ENCODE measurements at places on chromosomes 1 and 21.

- H3K36me3 ChIP-seq, result no peaks in the 10 kb centered on the region
- no peak overlapping the region for H3K4me3 ChIP-seq
- H3K4me1 ChIP-seq, result peaks cover 11% of the 10 kb centered on the region
- no peak overlapping the region for H3K27ac ChIP-seq
- no peak for DNase-seq
- H3K27me3 ChIP-seq, result peaks cover 3% of the 10 kb centered on the region
Measured at GRCh38 chr1:223248770-223249140, 105.7 kb upstream of the TLR5 start.

DNA sequence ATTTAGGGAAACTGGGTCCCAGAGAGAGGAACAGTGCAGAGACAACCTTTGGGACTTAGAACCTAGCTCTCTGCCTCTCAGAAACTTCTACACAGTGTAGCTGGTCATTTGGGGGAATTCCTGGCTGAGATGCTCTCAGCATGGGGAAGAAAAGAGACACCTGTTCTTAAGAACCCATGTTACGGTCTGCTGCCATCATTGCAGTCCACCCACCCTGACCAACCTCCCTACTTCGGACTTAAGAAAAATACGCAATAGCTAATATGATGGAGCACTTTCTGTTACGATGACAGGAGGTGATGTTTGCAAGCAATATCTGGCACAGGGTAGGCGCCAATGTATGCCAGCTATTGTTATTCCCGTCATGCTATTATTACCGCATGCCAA is 177.9 kb downstream of the IGSF21 start:
- no peak overlapping the region for H3K4me3 ChIP-seq
- no peak for DNase-seq
- peaks cover 2% of the 10 kb centered on the region for H3K27me3 ChIP-seq

GRCh38 chr1:157490467-157491165 is 61.7 kb downstream of the FCRL5 start:
- no peaks in the 10 kb centered on the region for H3K4me1 ChIP-seq
- H3K27ac ChIP-seq, result no peak overlapping the region
- peaks cover 7% of the 10 kb centered on the region for H3K27me3 ChIP-seq
- H3K36me3 ChIP-seq, result no peaks in the 10 kb centered on the region
- DNase-seq, result peak; percentile 31

GRCh38 chr21:43864962-43865539 is at the start of gene AGPAT3:
Gene AGPAT3 (plus strand): TSS chr21:43865223. CDS start chr21:43959682, 94,459 bp downstream.
- H3K36me3 ChIP-seq, result peaks cover 30% of the 10 kb centered on the region
- H3K27ac ChIP-seq, result peak within 1 kb of the TSS; percentile 92

GRCh38 chr1:240611228-240611618 is 732 bp downstream of the GREM2 start:
- H3K4me1 ChIP-seq, result peaks cover 32% of the 10 kb centered on the region
- H3K36me3 ChIP-seq, result peaks cover 1% of the 10 kb centered on the region
- peak overlapping the region; percentile 95 for H3K4me3 ChIP-seq
- peaks cover 38% of the 10 kb centered on the region for H3K27me3 ChIP-seq
- no peak overlapping the region for H3K27ac ChIP-seq
- no peak for DNase-seq

DNA sequence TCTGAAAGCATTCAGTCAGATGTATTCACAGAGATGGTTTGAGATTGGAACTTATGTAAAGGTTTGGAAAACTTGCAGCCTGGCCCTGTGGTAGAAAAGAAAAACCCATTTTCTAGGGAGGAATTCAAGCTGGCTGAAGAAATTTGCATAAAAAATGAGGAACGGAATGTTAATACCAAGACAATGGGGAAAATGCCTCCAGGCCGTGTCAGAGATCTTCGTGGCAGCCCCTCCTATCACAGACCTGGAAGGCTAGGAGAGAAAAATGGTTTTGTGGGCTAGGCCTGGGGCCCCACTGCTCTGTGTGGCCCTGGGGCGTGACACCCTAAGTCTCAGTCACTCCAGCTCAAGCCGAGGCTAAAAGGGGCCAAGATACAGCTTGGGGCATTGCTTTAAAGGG is 26.7 kb downstream of the NME7 start:
- no peak overlapping the region for H3K4me3 ChIP-seq
- peaks cover 19% of the 10 kb centered on the region for H3K36me3 ChIP-seq
- H3K4me1 ChIP-seq, result peaks cover 11% of the 10 kb centered on the region
- H3K27ac ChIP-seq, result no peak overlapping the region
- no peak for DNase-seq
- H3K27me3 ChIP-seq, result peaks cover 1% of the 10 kb centered on the region

GRCh38 chr1:198638894-198639635 is at the start of gene PTPRC:
Gene PTPRC (plus strand): TSS chr1:198639040. CDS start chr1:198639269, 229 bp downstream.
- peak within 1 kb of the TSS; percentile 96 for H3K27ac ChIP-seq
- H3K4me1 ChIP-seq, result peaks cover 54% of the 10 kb centered on the region
- peaks cover 35% of the 10 kb centered on the region for H3K36me3 ChIP-seq
- no peak for DNase-seq
- H3K27me3 ChIP-seq, result no peaks in the 10 kb centered on the region

- peaks cover 24% of the 10 kb centered on the region for H3K36me3 ChIP-seq
- no peak overlapping the region for H3K4me3 ChIP-seq
- no peaks in the 10 kb centered on the region for H3K27me3 ChIP-seq
- H3K27ac ChIP-seq, result no peak overlapping the region
Measured at GRCh38 chr1:219179293-219179692, 5.6 kb downstream of the LYPLAL1 start.

DNA sequence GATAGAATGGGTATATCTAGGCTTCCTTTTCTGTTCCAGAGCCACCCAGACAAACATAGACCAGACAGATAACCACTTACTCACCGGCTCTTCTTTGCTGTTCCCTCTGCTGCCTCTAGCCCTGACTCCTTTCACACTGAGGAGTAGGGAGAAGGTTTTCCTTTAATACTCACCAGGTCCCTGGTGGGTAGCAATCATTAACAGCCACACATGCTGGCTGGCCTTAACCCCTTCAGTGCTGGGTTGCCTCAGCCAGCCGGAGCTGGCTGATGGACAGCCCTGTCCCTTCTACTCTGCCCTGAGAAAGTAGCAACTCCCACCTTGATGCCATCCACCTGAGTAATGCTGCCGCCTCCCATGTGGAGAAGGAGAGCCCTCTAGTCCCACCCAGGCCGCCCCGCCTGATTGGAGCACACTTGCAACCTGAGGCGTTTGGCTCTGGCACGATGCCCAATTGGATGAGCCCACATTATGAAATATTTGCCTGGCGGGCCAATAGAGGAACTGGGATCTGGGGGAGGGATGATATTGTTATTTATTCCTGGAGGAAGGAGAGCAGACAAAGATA is 71.6 kb downstream of the PLEKHA6 start:
- H3K27me3 ChIP-seq, result peaks cover 29% of the 10 kb centered on the region
- H3K27ac ChIP-seq, result no peak overlapping the region
- H3K4me3 ChIP-seq, result no peak overlapping the region
- H3K4me1 ChIP-seq, result peaks cover 17% of the 10 kb centered on the region
